ENCODE measurements at places on chromosomes 4 and X.

DNA sequence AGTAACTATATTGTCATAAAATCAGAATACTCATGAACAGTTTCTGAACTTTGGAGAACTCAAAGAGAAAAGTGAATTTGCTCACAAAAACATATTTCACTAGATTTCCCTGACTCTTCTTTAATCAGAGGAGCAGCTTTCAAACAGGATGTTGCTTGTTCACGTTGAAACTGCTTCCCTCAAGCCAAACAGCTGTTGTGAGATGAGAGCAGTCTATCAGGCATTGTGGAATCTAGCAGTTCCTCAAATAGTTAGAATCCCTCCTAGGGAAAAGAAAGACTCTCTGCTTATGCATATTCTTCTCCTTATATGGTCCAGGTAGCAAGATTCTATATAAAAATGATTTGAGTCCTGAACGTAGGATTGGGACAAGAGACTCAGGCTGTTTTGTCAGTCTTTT, 1012.1 kb downstream of the FAM133A start:
- DNase-seq: no peak

GRCh38 chr4:118727360-118727759, 42.2 kb downstream of the METTL14 start:
- no peak for DNase-seq

DNA sequence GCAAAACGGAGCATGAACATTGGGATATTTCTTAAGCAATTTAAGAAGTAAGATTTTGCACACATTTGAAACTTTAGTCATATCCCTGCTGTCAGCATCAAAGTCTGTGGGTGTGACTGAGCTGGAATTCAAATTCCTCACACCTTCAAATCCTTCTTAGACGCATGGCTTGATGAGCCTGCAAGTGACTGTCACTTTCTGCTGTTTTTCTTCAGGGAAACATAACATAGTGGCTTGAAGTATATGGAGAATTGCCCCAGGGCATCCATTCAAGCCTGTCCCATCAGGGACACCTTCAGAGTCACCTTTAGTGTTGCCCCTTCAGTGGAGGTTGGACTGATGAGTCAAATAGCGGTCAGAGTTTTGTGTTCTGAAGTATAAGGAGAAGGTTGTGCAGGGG, 17.4 kb downstream of the FHDC1 start:
- DNase-seq: no peak

DNA sequence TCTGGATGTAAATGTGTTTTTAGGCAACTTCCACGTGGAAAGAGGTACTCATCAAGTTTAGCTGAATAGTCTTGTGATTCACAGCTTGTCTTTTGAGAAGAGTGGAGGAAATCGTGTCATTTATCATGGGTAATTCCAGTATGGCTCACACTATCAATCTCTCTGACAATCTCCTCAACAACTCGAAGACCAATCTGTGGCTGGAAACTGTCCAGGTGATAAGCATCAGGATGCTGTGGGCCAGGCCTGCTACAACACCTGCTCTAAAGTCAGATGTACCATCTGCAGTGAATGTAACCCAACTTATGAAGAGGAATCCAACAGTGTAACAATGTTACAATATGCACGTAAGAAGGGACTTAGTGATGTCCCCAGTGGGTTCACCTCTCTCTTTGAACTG, 132.1 kb upstream of the GK2 start:
- DNase-seq: no peak

DNA sequence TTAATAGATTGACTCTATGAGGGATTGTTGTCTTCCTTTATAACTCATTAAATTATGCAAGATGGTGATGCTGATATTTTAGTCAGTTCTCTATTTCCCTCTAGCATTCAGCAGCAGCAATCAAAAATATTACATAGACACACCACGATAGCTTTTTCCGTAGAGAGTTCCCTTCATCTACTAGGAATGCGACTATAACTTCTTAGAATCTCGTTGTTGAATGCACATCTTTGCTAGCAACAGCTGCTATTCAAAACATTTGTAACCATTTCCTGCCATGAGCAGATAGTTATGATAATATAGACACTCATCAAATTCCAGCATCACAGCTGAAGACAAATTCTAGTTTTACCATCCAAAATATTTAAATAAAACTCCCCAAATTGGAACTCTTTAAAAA, 147.4 kb upstream of the FGF13 start:
- no peak for DNase-seq
